ENCODE measurements at places on chromosomes 7 and 10. TPM values are rescaled to one million over a fixed set of nuclear protein-coding genes. Genes with fewer than 3 reads are reported as not detected.

The AEBP1 gene
- total RNA-seq = 8.9 TPM

The CYP2C19 gene
- not detected for total RNA-seq

The HOXA1 gene
- total RNA-seq = 1.6 TPM

The IFT22 gene
- 22.0 TPM for total RNA-seq

The SAMD9 gene
- total RNA-seq = 11.1 TPM

The GNGT1 gene
- total RNA-seq = not detected

The NKX1-2 gene
- not detected for total RNA-seq

The ACSL5 gene
- 26.7 TPM for total RNA-seq

The TMEM184A gene
- total RNA-seq = 0.33 TPM

The PGAM2 gene
- total RNA-seq = not detected

The FAM25C gene
- not detected for total RNA-seq

The ALOX5 gene
- not detected for total RNA-seq

The MYO1G gene
- total RNA-seq = 0.10 TPM

The TLX1 gene
- not detected for total RNA-seq

The CLDN15 gene
- 3.3 TPM for total RNA-seq

The CDC14C gene
- total RNA-seq = not detected

The FEZF1 gene
- total RNA-seq = not detected

The EBLN1 gene
- total RNA-seq = not detected

The UPK3B gene
- not detected for total RNA-seq

The SFTPD gene
- 0.29 TPM for total RNA-seq

The CDHR3 gene
- 2.1 TPM for total RNA-seq

The FAM53B gene
- 27.1 TPM for total RNA-seq

The SGCE gene
- total RNA-seq = 59.4 TPM

The SHTN1 gene
- total RNA-seq = 8.5 TPM

The SLC26A3 gene
- not detected for total RNA-seq

The SPDYE2B gene
- total RNA-seq = not detected

The CRHR2 gene
- total RNA-seq = not detected

The ZMIZ2 gene
- total RNA-seq = 33.0 TPM

The ARL4A gene
- 113 TPM for total RNA-seq

The SLC26A5 gene
- 0.33 TPM for total RNA-seq

The OR2A14 gene
- total RNA-seq = not detected

The SFRP5 gene
- total RNA-seq = not detected

The MOGAT3 gene
- not detected for total RNA-seq

The TRIM73 gene
- total RNA-seq = 0.98 TPM

The ZNF503 gene
- total RNA-seq = 1.7 TPM

The LIPF gene
- total RNA-seq = not detected

The COL28A1 gene
- not detected for total RNA-seq

The SH2D4B gene
- 0.10 TPM for total RNA-seq

The PDLIM1 gene
- total RNA-seq = 63.7 TPM

The CCZ1B gene
- total RNA-seq = 50.6 TPM
